NCI-H82 (cell line): ENCODE measurements at places on chromosomes 7 and 10.

- no peak for DNase-seq
Observed at GRCh38 chr7:54986716-54987115, 32.1 kb upstream of the EGFR start.

DNA sequence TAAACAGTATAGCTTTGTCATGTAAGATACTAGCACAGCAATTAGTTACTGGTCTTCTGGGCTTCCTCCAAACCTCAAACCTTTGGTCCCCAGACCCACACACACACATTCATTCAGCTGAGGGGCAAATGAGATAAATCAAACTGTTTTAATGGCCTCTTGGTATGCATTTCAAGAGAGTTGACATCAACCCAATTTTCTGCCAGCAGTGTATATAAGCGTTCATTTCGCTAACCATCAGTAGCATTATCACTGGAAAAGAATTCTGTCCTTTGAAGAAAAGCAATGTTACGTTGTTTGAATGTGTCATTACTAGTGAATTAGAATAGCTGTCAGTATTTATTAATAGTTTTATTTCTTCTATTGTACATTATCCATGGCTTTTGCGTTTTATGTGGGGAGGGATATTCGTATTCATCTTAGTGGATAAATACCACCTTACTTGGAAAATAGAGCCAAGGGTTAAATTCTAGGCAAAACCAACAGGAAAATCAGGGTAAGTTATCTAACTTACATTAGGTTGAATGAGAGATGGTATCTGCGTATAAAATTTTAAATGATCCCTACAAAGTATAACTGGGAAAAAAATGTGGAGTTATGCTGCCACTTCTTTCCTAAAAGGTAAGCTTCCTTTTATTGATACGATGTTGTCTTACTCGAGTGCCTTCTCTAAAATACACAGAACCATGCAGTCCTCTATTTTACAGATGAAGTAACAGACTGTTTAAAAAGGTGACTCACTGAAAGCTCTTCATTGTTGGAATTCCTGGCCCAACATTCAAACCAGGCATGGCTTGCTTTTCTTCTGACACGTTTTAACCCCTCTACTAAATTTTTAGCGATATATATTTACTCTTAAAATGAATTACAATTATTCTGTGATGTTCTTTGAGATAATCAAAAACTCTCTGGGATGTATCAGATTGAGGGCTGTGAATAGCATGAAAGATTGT, 2.0 kb upstream of the ZMYND11 start:
- no peak for DNase-seq

DNA sequence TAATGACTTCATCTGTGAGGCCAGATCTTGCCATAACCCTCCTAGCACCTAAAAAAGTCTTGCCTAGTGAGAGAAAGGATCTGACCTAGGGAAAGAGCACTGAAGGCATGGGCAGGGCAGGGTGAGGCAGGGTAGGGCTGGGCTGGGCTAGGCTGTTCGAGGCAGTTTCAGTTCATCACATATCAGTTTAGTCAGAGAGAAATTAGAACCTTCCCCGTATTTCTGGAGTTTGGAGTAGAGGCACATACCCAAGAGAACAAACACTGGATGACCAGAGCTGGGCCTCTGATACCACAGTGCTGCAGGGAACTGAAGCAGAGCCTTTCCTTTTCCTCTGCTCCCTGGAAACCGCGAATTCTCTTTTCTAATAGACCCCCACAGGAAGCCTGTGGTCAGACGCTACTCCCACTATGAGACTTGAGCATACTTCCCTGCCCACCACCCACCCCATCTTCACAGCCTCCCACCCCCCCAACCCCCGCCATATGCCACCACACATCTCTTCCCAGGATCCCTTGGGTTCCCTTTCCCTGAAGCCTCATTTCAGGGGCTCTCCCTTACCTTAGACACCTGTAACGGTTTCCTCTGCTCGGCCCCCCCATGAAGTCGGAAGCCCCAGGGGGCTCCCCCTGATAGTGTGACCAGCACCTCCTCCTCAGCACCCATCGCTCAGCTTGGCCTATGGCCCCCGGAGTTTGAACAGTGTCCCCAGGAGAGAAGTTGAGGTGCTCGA, 406 bp downstream of the SYNPO2L start:
- DNase-seq, result no peak

GRCh38 chr7:46210467-46210866, 289.4 kb upstream of the IGFBP3 start:
- DNase-seq, result no peak
